AG09309 (cell line): ENCODE measurements at places on chromosomes 16 and 17.

DNA sequence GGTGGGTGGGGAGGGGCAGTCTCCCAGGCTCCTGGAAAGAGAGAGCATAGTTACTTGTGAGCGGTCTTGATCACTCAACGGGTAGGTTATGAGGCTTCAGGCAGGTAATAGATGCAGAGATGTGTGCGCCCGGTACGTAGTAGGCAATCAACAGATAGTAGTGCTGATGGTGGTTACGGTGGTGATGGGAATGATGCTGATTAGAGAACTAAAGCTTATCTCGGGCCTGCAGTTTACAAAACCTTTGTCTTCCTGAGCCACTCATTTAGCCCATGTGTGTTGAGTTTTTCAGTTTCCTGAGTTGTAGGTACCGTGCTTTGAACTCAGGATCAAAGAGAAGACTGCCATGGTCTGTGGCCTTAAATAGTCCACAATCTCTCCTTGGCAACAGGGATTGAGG lies 401.0 kb downstream of the SNX29 start:
- DNase-seq: no peak

- no peak for DNase-seq
Observed at GRCh38 chr16:87945351-87946042, 5.7 kb upstream of the BANP start.

- no peak for DNase-seq
Observed at GRCh38 chr17:29709866-29710519, 87.3 kb upstream of the CORO6 start.

DNA sequence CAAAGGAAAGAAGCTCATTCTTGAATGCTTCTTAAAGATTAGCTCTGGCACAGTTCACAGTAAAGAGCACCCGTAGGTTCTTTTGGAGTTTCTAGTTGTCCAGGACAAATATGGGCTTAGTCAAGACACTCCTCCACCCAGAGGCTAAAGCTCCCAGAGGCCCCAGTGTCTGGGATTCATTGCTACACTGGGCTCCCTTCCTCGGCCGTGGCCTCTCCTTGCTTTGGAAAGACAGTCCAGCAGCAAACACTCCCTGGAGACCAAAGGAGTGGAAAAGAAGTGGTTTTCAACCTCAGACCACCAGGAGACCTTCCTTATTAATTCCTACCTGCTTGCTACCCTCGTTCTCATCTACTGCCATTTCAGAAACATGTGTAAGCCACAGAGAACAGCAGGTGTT lies 17.1 kb downstream of the PHB1 start:
- DNase-seq: no peak

DNA sequence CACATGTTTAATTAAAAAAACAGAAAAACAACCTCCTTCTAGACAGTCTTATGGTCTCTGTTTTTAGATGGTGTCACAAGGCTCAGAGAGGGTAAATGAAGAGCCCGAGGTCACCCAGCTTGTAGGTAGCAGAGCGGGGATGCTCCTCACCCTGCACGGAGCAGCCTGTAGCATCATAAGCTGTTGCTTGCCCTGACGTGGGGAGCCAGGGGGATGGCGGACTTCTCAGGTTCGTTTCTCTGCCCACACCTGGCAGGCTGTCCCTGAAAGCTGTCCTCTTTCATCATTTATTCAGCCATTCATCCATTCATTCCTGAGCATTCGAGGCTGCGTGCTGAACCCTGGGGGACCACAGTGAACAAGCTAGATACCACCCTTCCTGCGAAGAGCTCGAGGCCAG lies 75.7 kb upstream of the KSR1 start:
- DNase-seq: no peak

- DNase-seq: no peak
Observed at GRCh38 chr17:46045639-46046038, 46.6 kb downstream of the STH start.

DNA sequence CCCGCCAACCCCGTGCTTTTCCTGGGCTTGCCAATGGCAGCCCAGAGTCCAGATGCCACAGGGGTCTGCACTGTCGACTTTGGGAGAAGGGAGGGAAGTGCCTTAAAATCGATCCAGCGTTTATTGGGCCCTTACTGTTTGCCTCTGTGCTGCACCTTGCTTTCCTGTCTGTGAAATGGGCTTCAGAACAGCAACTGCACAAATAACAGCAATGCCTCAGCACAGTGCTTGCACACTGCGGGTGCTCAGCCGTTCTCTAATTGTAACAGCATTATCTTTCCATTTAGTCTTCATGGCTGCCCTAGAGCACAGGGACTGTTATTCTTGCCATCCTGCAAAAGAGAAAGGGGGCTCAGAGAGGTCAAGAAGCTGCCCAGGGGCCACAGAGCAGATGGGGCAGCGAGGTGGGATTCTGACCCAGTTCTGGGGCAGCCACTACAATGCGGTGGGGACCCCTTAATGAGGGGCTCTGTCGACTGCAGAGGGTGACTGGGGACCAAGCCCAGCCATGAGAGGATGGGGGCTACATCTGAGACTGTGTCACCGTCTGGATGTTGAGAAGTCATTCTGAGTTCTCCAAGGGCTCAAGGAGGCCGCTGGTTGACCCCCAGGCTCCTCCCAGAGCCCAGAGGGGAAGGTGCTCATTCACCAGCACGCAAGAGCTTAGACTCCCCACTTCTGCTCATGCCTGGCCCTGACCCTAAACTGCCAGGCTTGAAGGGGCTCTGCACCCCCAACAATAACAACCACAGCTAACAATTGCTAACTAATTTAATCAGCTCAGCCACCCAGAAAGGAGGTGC lies 9.4 kb upstream of the FOXF1 start:
- no peak for DNase-seq

DNA sequence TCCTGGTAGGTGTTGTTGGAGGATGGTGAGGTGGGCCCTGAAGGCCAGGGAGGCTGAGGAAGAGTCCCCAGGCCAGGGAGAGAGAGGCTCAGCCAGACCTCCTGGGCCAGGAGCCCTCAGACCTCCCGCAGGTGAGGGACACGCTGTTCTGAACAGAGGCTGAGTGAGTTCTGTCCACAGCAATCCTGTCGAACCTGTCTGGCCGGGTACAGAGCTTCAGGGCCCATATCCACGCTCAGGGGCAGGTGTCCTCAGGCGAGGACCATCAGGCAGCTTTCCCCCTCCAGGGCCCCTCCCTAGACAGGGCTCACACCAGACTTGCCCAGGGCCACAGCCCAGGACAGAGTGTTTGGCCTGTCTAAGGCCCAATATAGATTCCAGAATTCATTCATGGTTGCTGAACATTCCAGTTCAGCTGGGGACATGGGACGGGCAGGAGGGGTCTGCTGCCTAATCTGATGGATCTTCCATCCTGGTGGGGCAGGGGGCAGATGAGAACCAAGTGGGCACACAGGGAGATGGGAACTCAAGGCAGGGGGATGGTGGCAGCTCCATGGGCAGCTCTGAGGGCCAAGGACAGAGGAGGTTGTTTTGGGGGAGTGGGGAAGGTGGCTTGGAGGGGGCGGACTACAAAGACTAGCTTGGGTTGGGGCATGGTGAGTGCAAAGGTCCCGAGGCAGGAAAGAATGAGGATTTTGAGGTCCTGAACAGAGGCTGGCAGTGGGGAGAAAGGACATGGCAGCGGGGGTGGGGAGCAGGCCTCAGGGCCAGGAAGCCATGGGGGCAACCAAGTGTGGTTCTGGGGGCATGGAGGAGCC lies 23.4 kb upstream of the MPRIP start:
- DNase-seq: no peak

DNA sequence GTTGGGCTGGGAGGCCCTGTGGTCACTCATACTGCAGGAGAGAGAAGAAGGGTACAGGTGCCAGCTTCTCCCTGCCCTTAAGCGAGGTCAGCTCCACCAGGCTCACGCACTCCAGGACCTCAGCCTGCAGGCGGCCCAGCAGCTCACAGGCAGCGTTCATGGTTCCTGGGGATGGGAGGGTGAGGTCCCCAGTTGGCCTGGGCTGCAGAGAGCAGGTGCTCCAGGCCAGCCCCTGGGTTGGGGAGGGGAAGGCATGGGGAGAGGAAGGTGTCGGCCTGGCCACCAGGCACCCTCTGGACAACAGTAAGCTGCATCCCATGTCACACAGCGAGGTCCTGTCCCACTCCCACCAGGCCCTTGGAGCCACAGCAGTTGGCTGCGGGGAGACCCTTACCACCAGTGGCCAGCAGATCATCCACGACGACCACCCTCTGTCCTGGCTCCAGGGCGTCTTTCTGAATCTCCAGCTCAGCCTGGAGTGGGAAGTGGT lies 2.0 kb downstream of the APRT start:
- no peak for DNase-seq

DNA sequence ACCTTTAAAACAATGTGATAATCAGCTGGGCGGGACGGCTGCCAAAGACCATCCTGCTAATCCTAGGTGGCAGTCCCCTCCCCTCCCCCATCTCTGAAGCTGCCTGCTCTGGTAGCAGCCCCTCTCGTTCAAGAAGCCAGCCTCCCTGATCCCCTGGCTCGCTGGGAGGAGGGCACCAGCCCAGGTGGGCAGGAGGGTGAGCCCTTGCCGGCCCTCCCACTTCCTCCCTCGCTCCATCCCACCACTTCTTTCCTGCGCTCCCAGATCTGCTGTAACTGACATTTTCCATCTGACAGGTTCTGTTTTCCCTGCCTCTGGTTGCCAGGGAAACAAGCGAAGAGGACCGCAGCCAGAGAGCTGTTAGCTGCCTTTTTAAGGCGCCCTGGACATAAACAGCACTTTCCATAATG lies 155.7 kb upstream of the TNRC6C start:
- DNase-seq: no peak

DNA sequence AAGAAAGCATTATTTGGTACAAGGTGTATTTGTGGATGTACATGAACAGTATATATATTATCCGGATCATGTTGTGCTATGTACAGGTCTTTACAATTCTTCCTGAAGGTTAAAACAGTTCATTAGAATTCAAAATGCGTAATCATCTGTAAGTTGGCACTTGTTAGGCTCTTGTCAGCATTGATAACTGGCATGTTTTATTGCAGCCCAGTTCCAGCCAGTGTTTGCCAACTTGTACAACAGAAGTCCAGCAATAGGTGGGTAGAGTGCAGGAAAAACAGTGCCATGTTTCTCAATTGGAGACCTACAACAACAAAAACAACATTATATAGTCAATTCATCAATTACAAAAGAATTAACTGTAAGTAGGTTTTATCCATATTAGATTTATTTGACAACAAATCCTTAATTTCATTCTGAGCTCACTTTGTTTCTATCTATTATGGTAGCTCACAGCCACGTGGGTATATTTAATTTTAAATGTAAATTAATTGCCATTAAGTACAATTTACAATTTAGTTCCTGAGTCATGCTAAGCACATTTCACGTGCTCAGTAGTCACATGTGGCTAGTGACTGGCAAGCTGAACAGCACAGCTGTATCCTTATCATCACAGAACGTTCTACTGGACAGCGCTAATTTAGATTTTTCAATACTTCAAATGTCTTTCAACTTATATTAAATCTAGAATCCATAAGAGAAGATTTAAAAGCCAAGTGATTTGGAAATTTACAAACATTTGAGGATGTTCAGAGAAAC lies 8.6 kb upstream of the ANKFY1 start:
- DNase-seq: no peak

GRCh38 chr17:17702449-17703139 lies 21.3 kb downstream of the RAI1 start:
- no peak for DNase-seq

DNA sequence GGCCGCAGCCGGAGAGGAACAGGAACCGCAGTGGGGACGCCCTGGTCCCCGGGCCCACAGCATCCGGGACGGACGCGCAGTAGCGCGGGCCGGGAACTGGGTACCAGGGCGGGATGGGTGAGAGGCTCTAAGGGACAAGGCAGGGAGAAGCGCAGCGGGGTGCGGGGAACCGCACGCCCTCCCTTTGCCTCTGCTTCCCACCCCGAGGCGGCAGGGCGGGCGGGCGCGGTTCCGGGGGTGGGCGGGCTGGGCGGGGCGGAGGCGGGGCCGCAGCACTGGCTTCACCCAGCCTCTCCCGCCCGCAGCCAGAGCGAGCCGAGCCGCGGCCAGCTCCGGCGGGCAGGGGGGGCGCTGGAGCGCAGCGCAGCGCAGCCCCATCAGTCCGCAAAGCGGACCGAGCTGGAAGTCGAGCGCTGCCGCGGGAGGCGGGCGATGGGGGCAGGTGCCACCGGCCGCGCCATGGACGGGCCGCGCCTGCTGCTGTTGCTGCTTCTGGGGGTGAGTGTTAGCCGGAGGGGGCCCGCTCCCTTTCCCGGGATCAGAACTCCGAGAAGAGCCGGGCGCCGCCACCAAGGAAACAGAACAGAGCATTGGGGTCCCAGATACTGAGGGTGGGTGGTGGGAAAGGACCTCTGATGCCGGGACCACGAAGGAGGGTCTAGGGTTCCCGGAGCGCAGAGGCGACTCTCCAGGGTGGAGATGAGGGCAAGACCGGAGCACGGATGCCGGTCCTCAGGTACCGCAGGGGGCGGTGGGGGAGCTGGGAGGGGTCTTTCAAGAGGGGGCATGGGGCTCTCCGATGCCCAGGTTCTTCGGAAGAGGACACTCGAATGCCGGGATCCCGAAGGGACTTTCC lies at the start of gene NGFR:
NGFR (plus strand) TSS at position 308 of the 856 bp plus-strand sequence; CDS start at position 433, 125 bp downstream.
- no peak for DNase-seq

- no peak for DNase-seq
Observed at GRCh38 chr17:64042700-64043485, 22.5 kb upstream of the ICAM2 start.

GRCh38 chr17:17155568-17155967 lies 50.6 kb downstream of the PLD6 start:
- DNase-seq: no peak

- no peak for DNase-seq
Observed at GRCh38 chr16:50839920-50840729, 98.2 kb downstream of the CYLD start.

GRCh38 chr17:67853703-67854102 lies 28.4 kb downstream of the BPTF start:
- no peak for DNase-seq

- no peak for DNase-seq
Observed at GRCh38 chr16:20937736-20938135, 37.2 kb downstream of the LYRM1 start.

GRCh38 chr17:71327376-71328059 lies 793.3 kb upstream of the SOX9 start:
- DNase-seq: peak; percentile 13

DNA sequence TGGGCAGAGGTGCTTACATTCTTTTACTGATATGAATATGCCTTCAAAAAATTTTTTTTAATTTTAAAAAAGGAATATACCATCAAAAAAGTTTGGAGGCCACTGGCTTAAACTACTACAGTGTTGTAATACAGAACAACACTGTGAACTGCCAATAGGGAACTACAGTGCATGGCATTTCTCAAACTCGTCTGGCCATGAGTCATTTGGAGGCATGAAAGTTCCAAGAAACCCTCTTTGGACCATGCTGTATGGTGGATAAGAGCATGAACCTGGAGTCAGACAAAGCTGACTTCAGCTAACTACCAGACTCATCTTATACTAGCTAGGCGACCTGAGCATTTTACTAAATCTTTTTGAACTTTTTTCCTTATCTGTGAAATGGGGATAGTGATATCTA lies 9.2 kb upstream of the NF1 start:
- no peak for DNase-seq

- DNase-seq: no peak
Observed at GRCh38 chr16:85328676-85329058, 216.4 kb upstream of the CIBAR2 start.

- DNase-seq: no peak
Observed at GRCh38 chr17:35238821-35239220, 4.1 kb upstream of the SLFN5 start.

GRCh38 chr16:47734987-47735594 lies 274.0 kb downstream of the PHKB start:
- no peak for DNase-seq
